AML-193 (cell line): ENCODE measurements at places on chromosomes 3 and 15.
A peak's percentile ranks its signal among the peaks of the same experiment; 100 is the strongest.

DNA sequence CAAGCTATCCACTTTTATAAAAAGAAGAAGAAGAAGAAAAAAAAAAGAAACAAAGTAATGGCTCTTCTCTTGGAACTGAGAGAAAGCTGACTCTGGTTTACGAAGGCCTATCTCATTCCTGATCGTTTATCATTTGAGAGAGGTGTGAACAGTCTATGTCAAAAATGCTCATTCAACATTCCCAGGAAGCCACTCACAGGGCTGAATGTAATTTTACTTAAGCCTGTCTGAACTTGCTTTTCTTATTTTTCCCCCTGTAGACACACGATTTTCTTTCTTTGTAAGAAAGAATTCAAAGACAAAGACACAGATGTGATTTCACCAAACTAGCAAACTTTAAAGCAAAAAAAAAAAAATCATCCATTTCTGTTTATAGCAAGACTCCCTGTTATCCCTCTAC is 805.8 kb downstream of the FHIT start:
- no peak for DNase-seq

- no peak for DNase-seq
Measured at GRCh38 chr15:80970658-80971057, 19.0 kb downstream of the MESD start.

GRCh38 chr3:184584464-184584891 is 22.9 kb downstream of the EPHB3 start:
- no peak for DNase-seq

DNA sequence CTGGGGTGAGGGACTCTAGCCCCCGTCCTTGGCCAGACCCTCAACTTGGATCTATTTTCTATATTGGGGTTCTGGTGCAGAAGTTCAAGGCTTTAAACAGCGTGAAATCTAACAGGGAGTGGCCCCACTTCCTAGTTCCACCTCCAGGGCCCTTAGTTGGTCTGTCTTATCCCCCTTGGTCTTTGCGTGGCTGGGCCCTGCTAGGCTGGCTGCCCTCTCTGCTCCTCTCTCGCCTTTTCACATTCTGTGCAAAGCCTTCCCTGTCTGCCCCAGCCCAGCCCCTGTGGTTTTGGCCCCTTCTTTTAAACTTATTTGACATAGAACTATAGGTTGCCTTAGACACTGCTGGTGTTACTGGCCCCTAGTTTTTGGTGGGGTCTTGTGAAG is 5.6 kb downstream of the PPCDC start:
- DNase-seq: no peak

- DNase-seq: no peak
Measured at GRCh38 chr3:170244576-170244975, 22.4 kb downstream of the PRKCI start.

- DNase-seq: no peak
Measured at GRCh38 chr3:63896332-63897030, 15.7 kb downstream of the SCAANT1 start.

GRCh38 chr15:66117841-66118240 is 135.7 kb downstream of the MEGF11 start:
- DNase-seq: no peak

GRCh38 chr3:70189884-70190473 is 122.5 kb downstream of the MDFIC2 start:
- DNase-seq: no peak

DNA sequence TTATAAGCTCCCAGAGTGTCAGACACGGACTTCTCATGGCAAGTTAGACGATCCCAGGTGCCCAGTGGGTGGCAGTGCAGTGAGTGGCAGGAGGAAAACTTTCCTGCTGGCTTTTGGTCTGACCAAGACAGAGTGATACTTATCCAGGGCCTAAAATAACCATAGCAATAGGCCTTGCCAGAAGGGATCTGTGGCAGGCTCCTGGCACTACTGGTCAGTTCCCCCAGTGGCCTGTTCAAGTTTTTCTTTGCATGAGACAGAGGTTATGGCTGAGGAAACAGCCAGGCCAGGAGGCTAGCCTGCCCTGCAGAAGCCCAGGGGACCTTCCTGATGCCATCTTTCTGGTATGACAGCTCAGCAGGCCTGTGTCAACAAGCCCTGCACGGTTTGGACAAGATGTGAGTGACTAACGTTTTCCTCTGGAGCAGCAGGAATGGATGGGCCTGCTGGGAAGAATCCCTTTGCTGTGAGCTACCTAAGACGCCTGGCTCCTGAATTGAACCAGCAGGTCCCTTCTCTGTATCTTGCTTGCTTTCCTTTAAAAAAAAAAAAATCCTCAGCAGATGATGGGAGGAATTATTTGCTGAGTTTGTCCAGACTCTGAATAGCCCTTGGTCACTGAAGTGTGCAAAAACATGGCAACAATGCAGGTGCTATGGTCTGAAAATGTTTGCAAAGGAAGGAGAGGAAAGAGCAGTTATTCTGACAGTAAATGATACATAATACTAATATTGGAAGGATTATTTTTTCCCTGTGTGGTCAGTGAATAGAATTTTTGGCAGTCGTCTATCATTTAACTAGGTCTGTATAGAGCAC is 18.0 kb downstream of the SCG5 start:
- DNase-seq: no peak

GRCh38 chr15:66433726-66434125 is 47.0 kb downstream of the MAP2K1 start:
- DNase-seq: peak; percentile 23

DNA sequence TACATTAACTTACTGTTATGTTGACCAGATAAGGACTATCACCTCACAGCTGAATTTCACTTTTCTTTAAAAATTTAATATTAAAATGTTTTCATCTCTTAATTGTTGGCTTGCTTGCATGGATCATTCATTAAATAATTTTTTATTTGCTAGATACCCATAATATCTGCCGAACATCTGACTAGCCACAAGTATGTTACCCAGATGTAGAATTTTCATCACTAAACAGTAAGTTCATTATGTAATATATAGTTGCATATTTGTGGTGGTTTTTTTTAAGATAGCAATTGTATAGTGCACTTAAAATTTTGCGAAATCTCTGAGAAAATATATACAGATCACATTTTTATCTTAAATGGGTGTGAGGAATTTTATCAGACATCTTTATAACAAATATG is 190.4 kb downstream of the MBNL1 start:
- no peak for DNase-seq

DNA sequence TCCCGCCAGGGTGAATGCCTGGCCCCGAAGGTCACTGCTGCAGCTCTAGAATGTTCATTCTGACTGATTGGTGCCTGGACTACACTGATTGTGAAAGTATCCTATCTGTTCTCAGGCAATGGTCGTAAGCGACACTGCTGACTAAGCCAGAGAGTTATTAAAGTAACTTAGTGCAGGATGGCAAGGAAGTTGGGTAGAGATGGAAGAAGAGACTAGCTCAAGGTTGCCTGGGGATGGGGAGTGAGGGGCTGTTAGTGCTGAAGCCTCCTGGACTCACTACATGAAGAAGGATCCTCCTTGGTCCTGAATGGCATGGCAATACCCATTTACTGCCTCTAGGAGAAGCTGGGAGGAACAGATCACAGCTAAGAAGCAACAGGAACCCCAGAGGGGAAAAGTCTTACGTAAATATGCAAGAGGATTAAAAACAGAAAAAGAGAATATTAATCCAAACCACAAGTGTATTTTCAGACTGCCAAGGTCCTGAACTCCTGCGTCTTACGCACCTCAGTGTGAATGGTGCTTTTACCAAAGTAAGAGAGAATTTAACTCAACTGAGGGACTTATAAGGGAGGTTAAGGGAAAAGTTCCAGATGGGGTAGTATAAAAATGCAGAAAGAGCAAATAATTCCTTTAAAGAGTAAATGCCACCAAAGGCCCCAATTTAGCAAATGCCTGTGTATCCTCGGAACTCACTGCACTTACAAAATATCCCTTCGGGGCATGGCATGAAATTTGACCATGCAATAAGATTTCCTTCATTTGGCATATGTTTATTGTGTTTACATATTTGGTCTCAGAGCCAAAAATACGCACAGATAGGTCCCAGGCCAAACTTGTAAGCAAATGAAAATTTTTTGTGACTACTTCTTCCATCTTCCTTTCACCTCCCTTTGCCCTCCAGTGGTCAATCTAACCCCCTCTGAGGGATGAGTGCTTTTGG is 64.0 kb upstream of the DGKG start:
- DNase-seq: peak; percentile 85

DNA sequence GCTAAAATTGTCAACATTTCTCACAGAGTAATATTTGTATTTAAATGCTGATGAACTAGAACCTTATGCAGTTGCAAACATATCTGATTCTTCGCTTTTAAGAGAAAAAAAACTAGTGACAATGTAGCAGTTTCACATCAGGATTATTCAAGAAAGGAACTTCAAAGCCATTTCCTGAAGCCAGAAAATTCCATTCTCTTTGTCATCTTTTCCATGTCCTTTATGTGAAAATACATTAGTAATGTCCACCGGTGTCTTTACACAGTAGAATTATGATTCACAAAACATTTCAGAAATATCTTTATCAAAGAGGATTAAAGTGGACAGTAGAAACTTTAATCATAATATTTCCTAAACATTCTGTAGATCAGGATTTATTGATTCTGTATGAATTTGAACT is 12.7 kb upstream of the LXN start:
- no peak for DNase-seq

GRCh38 chr3:96748139-96748538 is 66.3 kb upstream of the EPHA6 start:
- DNase-seq: no peak

GRCh38 chr3:140794507-140794906 is 116.6 kb downstream of the TRIM42 start:
- DNase-seq: no peak

- DNase-seq: no peak
Measured at GRCh38 chr15:29986946-29987345, 95.8 kb upstream of the GOLGA8J start.

DNA sequence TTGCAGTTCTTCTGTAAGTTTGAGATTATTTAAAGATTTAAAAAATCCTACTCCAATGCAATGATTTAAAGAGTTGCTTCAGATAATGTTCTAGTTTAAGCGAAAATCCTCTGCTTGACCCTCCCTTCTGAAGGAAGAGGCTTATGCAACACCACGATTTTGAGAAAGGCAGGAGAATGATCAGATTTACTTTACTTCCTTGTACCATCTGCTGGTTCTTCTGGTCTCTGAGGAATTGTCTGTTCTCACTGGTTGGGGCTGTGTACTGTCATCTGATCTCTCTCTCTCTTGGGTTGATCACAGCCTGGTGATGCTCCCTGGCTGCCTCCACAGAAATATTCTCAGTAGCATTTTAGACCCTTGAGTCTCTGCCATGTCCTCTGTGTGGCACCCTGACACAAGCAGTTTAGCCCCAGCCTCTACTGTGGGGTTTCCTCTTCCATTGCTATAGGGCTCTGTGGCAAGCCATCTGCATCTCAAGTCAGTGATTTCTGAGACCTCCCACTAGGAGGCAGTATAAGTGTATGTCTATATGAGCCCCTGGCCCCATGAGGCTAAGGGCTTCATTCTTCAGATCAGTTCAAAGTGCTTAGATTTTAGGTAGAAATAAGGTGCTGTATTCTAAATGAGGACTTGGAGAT is 50.8 kb upstream of the PLAAT1 start:
- DNase-seq: peak; percentile 60

DNA sequence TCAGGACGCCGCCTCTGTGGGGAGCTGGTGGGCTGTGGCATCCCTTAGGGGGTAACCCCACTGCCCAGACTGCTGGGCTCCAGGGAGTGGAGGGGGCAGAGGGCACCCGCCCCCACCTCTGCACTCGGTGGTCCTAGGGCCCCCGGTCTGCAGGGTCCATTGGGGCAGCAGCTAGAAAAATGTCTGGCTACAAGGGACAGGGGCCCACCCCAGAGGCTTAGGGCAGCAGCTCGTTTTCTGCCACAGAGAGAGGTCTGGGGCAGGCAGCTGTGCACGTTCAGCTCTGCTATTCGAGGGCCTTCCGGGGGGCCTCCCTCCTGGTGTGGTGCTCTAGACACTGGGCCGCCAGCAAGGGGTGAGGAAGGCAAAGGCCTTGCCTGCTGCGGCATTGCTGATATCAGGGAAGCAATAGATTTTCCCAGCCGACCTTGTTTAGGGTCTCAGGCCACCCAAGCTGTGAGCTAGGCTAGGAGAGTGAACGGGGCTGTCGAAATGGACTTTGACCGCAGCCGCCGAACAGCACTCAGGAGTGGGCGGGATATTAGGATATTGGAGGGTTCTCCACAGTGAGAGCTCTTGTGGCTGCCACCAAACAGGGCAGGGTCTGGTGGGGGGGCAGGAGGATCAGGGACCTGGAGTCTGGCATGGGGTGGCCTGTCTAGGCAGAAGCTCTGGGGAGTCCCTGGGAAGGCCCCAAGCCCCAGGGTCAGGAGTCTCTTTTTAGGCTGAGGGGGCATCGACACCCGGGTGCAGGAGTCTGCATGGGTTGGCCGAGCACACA is 61.4 kb upstream of the KLF13 start:
- DNase-seq: no peak

DNA sequence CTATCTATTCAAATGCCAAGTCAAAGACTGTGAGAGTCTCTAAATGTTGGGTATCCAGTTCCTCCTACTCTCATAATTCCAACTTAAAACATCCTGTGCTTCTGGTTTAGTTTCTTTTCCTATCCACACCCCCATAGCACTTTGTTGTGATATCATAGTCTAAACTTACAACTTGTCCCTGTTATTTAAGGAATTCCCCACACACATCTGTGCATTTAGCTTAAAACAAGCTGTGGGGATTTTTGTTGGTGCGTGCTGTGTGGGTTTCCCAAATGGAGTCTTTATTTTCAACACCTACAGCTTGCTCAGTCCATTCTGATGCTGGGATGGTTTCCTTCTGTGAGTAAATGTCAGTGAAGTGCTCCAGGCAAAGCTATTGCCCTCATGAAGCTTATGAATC is 167.3 kb downstream of the GMNC start:
- no peak for DNase-seq

- no peak for DNase-seq
Measured at GRCh38 chr3:127787571-127788365, 34.5 kb downstream of the MGLL start.

DNA sequence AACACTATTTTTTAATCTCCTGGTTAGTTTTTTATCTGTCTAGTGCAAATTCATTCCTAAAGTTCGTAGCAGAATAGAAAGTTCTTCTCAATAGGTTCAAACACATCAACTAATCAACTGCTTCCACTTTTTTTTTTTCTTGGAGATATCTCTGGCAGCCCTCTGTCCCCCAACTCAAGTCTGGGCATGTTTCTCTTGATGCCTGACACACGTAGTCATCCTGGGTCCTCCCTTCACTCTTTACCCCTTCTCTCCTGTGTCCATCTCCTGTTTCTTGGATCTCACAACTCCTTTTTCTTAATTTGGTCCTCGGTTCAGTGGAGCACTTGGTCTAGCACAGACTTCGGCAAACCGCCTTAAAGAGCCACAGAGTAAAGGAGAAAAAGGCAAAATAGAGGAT is 14.4 kb downstream of the TNFAIP8L3 start:
- no peak for DNase-seq

GRCh38 chr15:101013769-101014675 is 94.9 kb downstream of the LRRK1 start:
- no peak for DNase-seq

GRCh38 chr3:136957751-136958288 is at the start of gene IL20RB:
Gene IL20RB (plus strand): TSS chr3:136957983. CDS start chr3:136958114, 131 bp downstream.
- no peak for DNase-seq
